ENCODE measurements at places on chromosomes 5 and 9. TPM values are rescaled to one million over a fixed set of nuclear protein-coding genes. Genes with fewer than 3 reads are reported as not detected.

GRCh38 chr5:102921341-102922044 lies 166.4 kb downstream of the PAM start:
- peaks cover 5% of the 10 kb centered on the region for H3K4me1 ChIP-seq
- H3K4me3 ChIP-seq: no peak overlapping the region
- H3K36me3 ChIP-seq: peaks cover under 1% of the 10 kb centered on the region
- H3K27ac ChIP-seq: no peak overlapping the region
- no peaks in the 10 kb centered on the region for H3K27me3 ChIP-seq

DNA sequence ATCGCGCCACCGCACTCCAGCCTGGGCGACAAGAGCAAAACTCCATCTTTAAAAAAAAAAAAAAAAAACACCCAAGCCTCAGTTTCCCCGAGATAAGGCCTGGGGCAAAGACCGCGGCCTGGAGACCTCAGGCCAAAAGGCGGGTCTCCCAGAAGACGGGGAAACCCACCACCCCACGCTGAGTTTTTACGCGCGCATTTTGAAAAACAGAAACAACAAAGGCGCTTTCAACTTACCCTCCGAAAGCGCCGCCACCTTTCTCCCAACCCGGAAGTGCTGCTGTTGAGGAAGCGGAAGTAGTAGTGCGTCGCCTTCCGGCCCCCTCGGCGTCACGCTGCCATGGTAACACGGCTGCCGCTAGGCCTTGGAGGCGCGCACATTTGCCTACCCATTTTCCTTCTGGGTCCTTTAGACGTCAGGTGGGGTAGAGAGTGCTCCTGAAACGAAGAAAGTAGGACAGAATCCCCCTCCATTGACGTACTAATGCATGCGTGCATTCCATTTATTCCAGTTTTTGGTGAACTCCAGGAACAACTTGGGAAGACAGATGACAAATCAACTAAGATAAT lies at the start of gene TTF1:
TSS of gene TTF1 (minus strand) at position 287 of the 569 bp plus-strand sequence. CDS start 4,019 bp downstream, outside the sequence.
- H3K4me3 ChIP-seq: peak within 1 kb of the TSS; percentile 69
- peak; percentile 95 for DNase-seq
- peaks cover 32% of the 10 kb centered on the region for H3K4me1 ChIP-seq
- H3K27me3 ChIP-seq: peaks cover 26% of the 10 kb centered on the region

GRCh38 chr9:109555215-109555614 lies 57.1 kb upstream of the PTPN3 start:
- H3K36me3 ChIP-seq: no peaks in the 10 kb centered on the region
- no peak overlapping the region for H3K27ac ChIP-seq
- no peak overlapping the region for H3K4me3 ChIP-seq
- DNase-seq: no peak

The FNIP1 gene
- 46.4 TPM for total RNA-seq

The BHMT2 gene
- 36.8 TPM for total RNA-seq

The CD74 gene
- 176 TPM for total RNA-seq

Measured in sigmoid colon (tissue), 7 donors.